T-helper 17 cell (primary cell): ENCODE measurements at places on chromosomes 1 and 21.

- no peak for DNase-seq
These were observed 8.7 kb downstream of the SLX9 start for GRCh38 chr21:44948426-44949120.

DNA sequence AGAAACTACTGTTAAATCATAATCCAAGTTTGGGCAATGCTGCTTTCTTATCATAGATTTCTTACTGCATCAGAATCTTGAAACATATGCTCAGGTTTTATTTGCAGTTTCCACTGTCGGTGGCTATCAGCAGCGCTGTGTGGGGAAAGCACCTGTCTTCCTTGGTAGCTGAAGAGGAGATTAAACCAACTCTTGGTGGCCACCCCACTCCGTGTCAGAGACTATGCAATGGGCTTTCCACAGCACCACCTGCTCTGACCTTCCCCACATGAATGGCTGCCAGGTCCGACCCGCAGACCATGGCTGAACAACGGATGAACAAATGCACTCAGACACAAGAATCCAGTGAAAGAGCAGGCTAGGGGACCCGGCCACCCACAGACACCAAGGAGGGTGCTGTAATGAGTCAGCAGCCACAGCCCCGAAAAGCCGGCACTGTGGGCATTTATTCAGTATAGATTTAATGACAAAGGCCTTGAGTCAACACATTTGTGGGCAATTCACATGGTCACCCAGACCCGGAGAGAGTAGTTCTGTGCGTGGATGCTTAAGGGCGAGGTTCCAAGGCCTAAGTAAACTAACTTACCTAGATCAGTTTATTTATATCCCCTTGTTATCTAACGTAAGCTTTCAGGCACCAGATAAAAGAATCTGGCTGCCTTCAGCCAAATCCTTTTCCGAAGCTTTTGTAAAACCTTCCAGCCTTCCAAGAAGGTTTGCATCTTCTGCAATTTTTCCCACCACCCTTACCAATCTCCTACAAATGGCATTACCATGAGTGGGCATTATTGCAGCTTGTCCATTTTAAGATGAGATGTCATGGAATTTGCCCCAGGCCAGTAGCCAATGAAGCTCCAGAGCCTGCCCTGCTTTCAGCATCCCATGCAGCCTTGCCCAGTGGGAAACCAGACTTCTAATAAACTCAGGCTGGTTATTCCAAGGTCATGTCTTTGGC is 82.7 kb downstream of the HLCS start:
- DNase-seq, result no peak

GRCh38 chr1:6108937-6109614 is 63.4 kb downstream of the KCNAB2 start:
- DNase-seq, result no peak

DNA sequence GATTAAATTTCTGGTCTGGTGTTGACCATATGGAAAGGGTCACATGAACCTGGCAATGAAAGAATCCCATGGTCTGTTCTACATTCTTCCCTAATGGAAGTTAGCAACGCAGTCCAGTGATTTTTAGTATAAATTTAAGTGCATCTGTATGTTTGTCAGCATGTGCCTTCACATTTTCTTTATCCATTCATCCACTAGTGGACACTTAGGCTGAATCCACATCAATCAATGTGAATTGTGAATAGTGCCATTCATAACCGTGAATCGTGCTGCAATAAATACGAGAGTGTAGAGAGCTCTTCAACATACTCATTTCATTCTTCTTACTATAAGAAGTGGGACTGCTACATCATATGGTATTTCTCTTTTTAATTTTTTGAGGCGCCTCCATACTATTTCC is 12.7 kb upstream of the IFI16 start:
- DNase-seq, result no peak

DNA sequence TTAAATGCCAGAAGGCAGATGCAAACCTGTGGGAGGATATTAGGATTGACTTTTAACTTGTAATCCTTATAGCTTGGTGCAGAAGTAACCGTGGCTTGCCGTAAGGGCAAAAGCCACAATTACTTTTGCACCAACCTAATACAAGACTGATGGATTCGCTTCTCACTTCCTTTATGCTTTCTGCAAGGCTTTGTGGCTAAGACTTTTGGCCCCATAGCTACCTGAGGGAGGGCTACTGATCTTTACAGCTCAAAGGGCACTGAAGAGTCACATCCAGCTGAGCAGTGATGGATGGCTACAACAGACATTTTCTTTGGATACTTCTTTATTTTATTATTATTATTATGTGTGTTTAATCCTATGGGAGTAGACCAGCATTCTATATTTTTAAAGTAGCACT is 140.4 kb downstream of the ST6GALNAC5 start:
- DNase-seq, result no peak

DNA sequence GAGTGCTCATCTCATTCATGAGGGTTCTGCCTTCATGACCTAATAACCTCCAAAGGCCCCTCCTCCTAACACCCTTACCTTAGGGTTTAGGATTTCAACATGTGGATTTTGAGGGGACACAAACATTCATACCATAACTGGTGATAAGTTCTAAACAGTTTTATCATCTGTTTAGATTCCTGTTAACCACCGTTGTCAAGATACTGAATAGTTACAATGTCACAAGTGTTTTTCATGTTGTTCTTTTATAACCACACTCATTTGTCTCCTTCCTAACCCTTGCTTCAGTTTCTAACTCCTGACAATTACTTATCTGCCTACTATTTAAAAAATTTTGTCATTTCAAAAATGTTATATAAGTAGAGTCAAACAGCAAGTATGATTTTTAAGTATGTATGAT is 86.0 kb downstream of the NCAM2 start:
- DNase-seq, result no peak

GRCh38 chr1:237851210-237851845 is 39.4 kb downstream of the ZP4 start:
- no peak for DNase-seq

- no peak for DNase-seq
These were observed 316.9 kb upstream of the SGIP1 start for GRCh38 chr1:66217021-66217420.

DNA sequence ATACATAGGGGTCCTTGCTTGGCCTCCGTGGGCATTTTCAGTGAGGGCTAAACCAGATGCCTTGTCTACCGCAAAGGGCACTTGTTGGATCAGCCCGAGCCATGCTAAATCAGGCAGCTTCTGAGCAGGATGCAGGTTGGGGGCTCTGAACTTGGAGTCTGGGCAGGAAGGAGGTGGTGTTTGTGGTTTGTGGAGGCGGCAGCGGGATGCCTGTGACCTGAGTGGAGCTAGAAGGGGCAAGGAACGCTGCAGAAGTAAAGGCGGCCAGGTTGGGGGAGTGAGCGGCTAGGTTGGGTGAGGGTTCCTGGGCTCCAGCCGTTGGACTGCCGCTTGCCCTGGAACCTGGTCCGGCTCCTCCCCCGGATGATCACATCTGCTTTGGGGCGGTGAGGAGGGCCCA is 183.9 kb downstream of the CAMTA1 start:
- DNase-seq, result no peak

DNA sequence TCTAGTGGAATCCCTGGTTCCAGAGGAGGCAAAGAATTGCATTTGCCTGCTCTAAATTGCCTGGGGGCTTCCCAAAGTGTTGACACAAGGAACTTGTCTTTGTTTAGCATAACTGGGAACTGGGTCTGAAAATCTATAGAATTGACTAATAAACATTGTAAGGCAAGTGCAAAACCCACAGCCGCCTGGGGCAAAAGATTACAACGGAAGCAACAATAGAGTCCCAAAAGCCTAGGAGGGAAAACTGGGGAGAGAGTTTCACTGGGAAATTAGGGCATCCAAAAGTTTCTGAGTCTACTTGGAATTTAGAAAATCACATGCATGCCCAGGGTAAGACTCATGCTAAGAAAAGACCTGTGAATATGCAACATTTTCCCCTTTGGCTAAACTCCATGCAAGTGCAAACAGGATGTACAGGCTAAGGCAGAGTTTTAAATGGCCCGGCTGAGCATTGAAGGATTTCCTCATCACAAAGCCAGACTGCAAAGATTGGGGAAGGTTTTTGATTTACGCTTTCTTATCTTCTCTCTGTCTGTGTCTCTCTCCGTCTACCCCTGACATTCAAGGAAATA is 725.3 kb upstream of the NCAM2 start:
- no peak for DNase-seq

DNA sequence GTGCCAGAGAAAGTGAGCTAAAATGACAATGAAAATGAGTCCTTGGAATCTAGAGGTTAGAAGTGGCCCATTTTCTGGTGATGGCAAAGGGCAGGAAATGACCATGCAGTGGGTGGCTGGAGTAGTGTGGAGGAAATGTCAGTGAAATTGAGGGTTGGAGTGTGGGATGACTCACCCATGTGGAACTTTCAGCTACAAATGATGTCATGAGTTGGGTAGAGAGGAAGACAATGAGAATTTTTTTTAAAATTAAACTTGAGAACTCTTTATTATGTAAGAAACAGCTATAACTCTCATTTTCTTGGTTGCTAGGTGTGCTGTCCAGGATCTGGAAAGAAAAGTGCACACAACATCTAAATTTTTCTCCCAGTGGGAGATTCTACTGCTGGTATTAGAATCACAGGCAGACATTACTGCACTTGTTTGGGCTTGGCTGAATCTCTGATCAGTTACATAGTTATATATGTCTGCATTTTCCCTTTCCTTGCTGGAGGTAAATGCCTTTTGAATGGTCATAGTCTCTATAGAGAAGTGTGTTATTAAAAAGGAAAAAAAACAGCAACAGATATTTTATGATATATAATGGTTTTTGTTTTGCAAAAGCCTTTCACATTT is 56.8 kb upstream of the GNG12 start:
- no peak for DNase-seq

- no peak for DNase-seq
These were observed 43.3 kb downstream of the COQ8A start for GRCh38 chr1:226983247-226983991.

DNA sequence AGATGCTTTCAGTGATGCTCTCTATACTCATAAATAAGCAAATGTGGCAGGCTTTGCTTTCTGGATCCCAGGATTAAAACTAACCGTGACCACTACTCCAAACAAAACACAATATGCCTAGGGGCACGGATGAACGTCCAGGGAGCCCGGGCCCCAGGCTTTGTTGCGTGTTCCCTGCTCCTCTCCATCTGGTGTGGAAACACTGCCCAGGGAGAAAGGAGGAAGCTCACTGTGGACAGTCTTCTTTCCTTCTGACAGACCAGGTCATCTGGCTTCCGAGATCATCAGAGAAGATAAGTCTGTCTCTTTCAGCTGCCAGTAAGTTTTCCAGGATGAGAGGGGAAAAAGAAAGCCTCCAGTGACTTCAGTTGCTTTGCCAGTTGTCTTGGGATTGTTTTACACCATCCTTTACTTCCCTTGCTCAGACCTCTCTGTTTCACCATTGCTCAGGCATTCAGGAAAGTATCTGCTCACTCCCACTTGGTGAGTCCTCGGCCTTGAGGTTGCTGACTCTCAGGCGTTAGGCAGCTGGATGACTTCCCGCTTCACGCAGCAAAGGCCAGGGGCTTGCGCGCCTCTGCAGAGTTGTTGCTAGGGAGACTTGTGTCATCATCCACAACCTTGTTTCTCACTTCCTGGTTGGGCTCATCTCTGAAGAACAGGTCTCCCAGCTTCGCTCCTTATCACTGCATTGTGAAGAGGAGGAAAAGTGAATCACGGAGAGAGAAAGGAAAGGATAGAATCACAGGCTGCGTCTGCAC is 20.6 kb upstream of the PGD start:
- no peak for DNase-seq

- no peak for DNase-seq
These were observed 1967.4 kb downstream of the NCAM2 start for GRCh38 chr21:22965455-22966135.

- DNase-seq, result no peak
These were observed 813.2 kb downstream of the PLA2G4A start for GRCh38 chr1:187641907-187642306.

DNA sequence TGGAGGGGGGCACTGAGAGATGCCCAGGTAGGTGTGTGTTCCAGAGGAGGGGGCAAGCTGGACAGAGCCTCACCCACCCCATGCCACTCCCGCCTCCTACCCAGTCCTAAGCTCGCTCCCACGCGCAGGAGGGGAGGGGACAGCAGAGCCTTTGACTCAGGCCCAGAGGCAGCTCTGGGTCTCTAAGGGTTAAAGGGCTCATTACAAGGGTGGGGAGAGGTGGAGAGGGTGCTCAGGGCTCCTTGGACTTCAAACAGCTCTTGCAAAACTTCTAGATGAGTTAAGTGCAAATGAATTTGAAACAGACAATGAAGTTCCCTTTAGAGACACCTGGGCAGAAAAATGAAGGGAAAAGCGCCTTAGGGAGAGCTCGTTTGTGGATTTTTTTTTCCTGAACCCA is 104.2 kb upstream of the CASZ1 start:
- DNase-seq, result no peak

DNA sequence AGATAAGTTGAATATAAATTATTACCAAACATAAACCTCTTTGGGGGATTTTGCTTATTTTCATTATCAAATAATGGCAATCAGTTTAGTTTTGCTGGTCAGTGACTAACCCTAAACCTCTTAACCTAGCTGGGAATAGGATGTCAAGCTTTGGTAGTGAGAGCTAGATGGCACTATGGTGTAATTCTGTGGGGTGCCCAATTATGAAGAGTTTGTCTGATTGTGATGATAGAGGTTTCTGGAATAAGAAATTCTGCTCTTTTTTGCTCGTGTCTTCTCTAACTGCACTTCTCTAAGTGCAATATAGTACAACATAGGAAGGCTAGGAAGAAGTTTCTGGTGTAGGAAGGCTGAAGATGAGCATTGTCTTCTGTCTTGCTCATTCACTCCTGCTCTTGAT is 59.8 kb downstream of the XCL1 start:
- no peak for DNase-seq

DNA sequence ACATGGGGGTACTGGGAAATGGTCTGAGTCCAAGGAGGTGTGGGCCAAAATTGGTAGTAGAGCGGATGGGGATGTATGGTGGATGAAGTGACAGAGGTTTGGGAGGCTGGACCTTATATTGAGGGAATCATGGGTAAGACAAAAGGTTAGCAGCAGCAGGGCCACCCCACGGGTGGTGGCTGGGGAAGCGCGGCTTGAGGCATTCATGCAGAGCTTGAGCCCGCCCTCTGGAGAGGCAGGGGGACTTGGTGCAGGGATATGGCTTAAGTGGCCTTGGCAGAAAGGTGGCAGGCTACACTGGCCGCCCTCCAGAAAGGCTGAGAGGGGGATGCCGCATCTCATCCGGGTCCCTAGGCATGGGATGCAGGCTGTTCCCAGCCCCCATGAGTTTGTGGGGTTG is 31.5 kb downstream of the HMGB4 start:
- DNase-seq, result no peak

DNA sequence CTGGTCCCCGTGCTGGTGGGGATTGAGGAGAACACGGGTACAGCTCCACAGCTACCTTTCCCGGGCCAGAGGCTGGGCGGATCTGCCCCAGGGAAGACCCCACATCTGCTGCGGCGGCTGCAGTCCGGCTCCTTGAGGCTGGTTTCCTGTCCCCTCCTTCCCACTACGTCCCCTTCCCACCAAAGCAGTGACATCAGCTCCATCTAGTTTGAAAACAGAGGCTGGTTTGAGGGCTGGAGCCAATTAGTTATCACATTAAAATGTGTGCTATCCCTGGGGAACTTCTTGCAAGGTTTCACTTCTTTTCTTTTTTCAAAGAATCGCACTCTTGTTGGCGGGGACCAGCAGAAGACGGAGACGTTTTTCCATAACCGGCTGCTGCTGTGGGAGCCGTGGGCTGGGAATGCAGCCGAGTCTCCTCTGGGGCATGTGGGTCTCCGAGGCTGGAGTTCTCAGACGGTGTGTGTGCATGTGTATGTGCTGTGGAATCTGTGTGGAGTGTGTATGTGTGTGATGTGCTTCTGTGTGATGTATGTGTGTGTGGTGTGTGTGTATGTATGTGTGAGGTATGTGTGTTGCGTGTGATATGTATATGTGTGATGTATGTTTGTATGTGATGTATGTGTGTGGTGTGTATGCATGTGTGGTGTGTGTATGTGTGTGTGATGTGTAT is 8.9 kb upstream of the PCBP3 start:
- no peak for DNase-seq

GRCh38 chr1:151887028-151887427 is 22.3 kb downstream of the THEM4 start:
- DNase-seq, result no peak
